ENCODE measurements at places on chromosomes 4 and X. TPM values are rescaled to one million over a fixed set of nuclear protein-coding genes. Genes with fewer than 3 reads are reported as not detected.

The ITIH6 gene
- not detected for total RNA-seq

The DGKK gene
- not detected for total RNA-seq

The UVSSA gene
- 6.3 TPM for total RNA-seq

The SLC10A4 gene
- total RNA-seq, result 8.0 TPM

The RTL9 gene
- total RNA-seq, result 0.07 TPM

The GPR119 gene
- total RNA-seq, result not detected

The JADE1 gene
- 14.3 TPM for total RNA-seq

The PRSS12 gene
- total RNA-seq, result 0.41 TPM

The AREG gene
- total RNA-seq, result 71.1 TPM

The NALF2 gene
- total RNA-seq, result 6.7 TPM

The ENPP6 gene
- total RNA-seq, result not detected

The MAGEB17 gene
- total RNA-seq, result not detected

The GSX2 gene
- total RNA-seq, result not detected

The LONRF3 gene
- total RNA-seq, result 3.2 TPM

The XAGE1A gene
- not detected for total RNA-seq

The NXF2B gene
- total RNA-seq, result not detected

The PRDM5 gene
- total RNA-seq, result 4.5 TPM

The CYTL1 gene
- not detected for total RNA-seq

The NLGN4X gene
- total RNA-seq, result 0.07 TPM

The PAGE2 gene
- total RNA-seq, result not detected

The ZFP92 gene
- total RNA-seq, result 0.39 TPM

The GLRA2 gene
- total RNA-seq, result not detected

The PI4K2B gene
- total RNA-seq, result 8.2 TPM

The NXF3 gene
- not detected for total RNA-seq

The USP17L25 gene
- not detected for total RNA-seq

The SPON2 gene
- total RNA-seq, result not detected

The STATH gene
- not detected for total RNA-seq

The HPSE gene
- 0.92 TPM for total RNA-seq

The PDE6B gene
- total RNA-seq, result not detected

The MSL3 gene
- total RNA-seq, result 21.9 TPM

The KLKB1 gene
- 0.03 TPM for total RNA-seq

The LDOC1 gene
- total RNA-seq, result 104 TPM

The ADH4 gene
- total RNA-seq, result not detected

The CLDN34 gene
- not detected for total RNA-seq
